Posterior vena cava (tissue), 2 donors: ENCODE measurements at places on chromosomes 2 and 18. TPM values are rescaled to one million over a fixed set of nuclear protein-coding genes. Genes with fewer than 3 reads are reported as not detected.

Gene CGREF1
- 27.8 TPM for total RNA-seq

Gene C2orf78
- total RNA-seq = not detected

Gene GKN2
- total RNA-seq = not detected

Gene SCG2
- 5.4 TPM for total RNA-seq

Gene OSBPL1A
- total RNA-seq = 51.0 TPM

Gene KCNIP3
- total RNA-seq = 10.5 TPM

Gene TMEM37
- total RNA-seq = 2.9 TPM

Gene HOXD11
- total RNA-seq = 0.32 TPM

Gene CENPA
- 1.2 TPM for total RNA-seq

Gene ICOS
- total RNA-seq = not detected

Gene TYMS
- total RNA-seq = 4.0 TPM

Gene ANKRD30B
- not detected for total RNA-seq

Gene DNAJC10
- 103 TPM for total RNA-seq

Gene IGFBP5
- total RNA-seq = 1,458 TPM

Gene IL36B
- total RNA-seq = not detected

Gene PSMA8
- not detected for total RNA-seq

Gene C2orf66
- not detected for total RNA-seq

Gene REG3G
- not detected for total RNA-seq

Gene PROM2
- total RNA-seq = 2.2 TPM

Gene KLHL41
- total RNA-seq = 1.1 TPM

Gene CERKL
- not detected for total RNA-seq

Gene CCL20
- not detected for total RNA-seq

Gene VIT
- total RNA-seq = 16.2 TPM

Gene OR6B2
- total RNA-seq = not detected

Gene DHRS9
- 0.93 TPM for total RNA-seq

Gene MSH2
- total RNA-seq = 7.9 TPM

Gene SLC11A1
- total RNA-seq = 77.1 TPM

Gene UGT1A10
- total RNA-seq = not detected

Gene RAMP1
- total RNA-seq = 116 TPM

Gene IL1F10
- total RNA-seq = not detected

Gene NTSR2
- not detected for total RNA-seq
